Foreskin keratinocyte (primary cell): ENCODE measurements at places on chromosomes 7 and 10.
A peak's percentile ranks its signal among the peaks of the same experiment; 100 is the strongest.

GRCh38 chr7:66255534-66256100 lies 50.5 kb downstream of the TPST1 start:
- DNase-seq: no peak

GRCh38 chr10:16996530-16996964 lies 133.1 kb downstream of the CUBN start:
- no peak for DNase-seq

DNA sequence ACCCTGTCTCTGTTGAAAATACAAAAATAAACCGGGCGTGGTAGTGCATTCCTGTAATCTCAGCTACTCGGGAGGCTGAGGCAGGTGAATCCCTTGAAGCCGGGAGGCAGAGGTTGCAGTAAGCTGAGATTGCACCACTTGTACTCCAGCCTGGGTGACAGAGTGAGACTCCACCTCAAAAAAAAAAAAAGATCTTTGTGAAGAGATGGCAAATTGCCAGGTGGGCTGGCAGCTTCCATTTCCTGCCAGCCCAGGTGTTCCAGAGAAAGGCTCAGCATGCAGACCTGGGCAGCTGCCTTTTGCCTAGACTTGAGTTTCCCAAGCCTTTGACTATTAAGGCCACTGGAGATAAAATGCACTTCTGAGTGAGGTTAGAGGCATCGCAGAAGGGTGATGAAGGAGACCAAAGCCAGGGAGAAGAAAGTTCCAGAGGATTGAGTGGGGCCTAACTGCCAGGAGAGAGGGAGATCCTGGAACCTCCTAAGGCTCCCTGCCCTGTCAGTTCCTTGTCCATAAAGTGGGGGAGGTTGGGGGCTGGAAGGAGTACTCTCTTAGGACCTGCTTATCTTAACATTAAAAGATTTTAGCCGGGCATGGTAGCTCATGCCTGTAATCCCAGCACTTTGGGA lies 10.0 kb upstream of the DDIT4 start:
- peak; percentile 96 for DNase-seq

GRCh38 chr10:87547734-87548311 lies 43.1 kb downstream of the MINPP1 start:
- DNase-seq: no peak

- DNase-seq: no peak
Measured at GRCh38 chr10:131710142-131710861, 190.5 kb upstream of the PPP2R2D start.

DNA sequence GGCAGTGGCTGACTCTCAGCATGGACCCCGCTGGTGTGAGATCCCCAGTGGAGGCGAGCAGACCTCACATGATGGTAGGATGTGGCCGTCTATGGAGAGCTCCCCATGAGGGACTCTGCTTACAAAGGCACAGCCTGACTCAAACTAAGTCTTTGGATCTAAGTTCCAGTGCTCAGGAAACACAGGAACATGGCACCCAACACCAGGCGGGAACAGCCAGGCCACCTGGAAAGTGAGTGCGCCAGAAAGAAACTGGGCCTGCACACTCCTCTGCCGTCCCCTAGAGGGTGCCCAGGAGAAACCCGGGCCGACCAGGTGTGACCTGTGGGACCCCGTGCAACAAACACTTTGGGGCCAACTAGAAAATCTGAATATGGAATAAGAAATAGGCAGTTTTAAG lies 10.0 kb downstream of the PITRM1 start:
- DNase-seq: no peak

GRCh38 chr7:92750946-92751345 lies 85.4 kb downstream of the CDK6 start:
- no peak for DNase-seq
